NCI-H446 (cell line): ENCODE measurements at places on chromosomes 11 and 22.

GRCh38 chr11:69495441-69496201 lies 14.2 kb downstream of the LINC01488 start:
- no peak for DNase-seq

GRCh38 chr11:130710021-130710420 lies 206.3 kb downstream of the SNX19 start:
- no peak for DNase-seq

- DNase-seq, result no peak
These were observed 4.5 kb upstream of the TP53I11 start for GRCh38 chr11:44955015-44955738.

- peak; percentile 30 for DNase-seq
These were observed 30.3 kb upstream of the NECTIN1 start for GRCh38 chr11:119759324-119759723.

DNA sequence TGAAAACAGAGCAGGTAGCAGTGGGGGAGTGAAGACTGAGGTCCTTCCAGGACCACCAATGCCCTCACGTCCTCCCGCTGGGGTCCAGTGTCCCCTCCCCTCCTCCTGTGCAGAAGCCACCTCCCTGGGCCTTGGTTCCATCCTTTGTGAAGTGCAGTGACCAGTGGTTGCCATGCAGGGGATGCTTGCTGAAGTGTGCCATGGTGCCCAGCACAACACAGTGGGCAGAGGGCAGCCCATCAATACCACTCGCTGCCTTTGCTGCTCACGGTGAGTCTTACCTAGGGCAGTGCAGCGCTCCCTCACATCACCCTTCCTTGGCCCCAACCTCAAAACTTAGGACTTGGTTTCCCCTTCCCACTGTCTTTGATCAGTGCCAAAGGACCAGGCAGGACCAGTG lies 12.9 kb downstream of the MYEOV start:
- no peak for DNase-seq
